ENCODE measurements at places on chromosomes 1 and 21. TPM values are rescaled to one million over a fixed set of nuclear protein-coding genes. Genes with fewer than 3 reads are reported as not detected.

DNA sequence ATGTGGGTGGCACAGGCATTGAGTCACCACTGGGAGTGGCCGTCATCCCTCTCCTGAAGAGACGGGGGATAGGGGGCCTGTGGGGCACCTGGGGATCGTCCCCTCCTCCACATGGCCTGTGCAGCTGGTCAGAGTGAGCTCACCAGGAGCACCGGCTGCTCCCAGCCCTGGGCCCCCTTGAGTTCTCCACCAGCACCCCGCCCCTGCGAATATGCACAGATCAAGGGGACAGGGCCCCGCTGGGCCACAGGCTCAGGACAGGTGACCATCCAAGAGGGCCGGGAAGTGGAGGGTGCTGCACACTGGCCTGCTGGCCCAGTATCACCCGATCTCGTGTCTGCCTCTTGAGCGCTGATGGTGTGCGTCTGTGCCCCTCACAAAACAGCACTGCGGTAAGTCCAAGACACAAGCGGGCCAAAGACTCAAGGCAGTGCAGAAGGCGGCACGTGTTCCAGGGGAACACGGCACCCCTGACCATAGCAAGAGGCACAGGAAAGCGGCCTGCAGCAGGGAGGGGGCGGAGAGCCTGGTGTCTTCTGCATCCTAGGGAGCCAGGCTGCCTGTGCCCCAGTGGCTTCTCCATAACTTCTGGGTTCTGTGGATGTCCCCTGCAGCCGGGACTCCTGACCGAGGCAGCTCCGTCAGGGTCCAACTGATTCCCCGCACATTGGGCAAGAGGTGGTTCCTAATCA is 18.1 kb upstream of the TSPEAR start:
- no peak for DNase-seq

DNA sequence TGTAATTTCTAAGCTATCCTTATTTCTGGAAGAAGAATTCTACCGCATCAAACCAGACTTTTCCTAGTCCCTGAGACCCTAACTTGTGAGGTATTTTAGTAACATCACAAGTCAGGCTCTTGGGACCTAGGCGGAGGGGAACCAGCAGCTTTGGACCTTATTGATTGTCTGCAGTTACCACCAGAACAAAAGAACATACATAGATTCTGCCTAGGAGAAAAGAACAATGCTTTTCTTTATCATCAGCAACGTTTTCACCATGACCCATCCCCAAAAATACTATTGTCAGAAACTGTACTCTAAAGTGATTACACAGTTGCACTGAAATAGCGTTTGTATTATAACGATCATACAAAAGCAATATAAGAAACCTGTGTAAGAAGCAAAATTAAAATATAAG is 860.4 kb downstream of the USP25 start:
- DNase-seq: no peak

DNA sequence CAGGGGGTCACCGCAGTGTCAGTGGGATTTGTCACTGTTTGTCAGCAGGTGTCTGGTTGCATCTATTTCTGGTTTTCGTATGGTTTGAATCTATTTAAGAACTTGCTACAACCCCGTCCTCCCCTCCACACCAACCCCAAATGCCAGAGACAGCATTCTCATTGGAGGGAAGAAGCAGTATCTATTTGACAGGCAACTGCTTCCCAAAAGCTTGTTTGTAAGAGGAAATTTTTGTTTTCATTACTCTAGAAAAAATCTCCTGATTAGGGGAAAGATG is 54.4 kb downstream of the NR5A2 start:
- no peak for DNase-seq

DNA sequence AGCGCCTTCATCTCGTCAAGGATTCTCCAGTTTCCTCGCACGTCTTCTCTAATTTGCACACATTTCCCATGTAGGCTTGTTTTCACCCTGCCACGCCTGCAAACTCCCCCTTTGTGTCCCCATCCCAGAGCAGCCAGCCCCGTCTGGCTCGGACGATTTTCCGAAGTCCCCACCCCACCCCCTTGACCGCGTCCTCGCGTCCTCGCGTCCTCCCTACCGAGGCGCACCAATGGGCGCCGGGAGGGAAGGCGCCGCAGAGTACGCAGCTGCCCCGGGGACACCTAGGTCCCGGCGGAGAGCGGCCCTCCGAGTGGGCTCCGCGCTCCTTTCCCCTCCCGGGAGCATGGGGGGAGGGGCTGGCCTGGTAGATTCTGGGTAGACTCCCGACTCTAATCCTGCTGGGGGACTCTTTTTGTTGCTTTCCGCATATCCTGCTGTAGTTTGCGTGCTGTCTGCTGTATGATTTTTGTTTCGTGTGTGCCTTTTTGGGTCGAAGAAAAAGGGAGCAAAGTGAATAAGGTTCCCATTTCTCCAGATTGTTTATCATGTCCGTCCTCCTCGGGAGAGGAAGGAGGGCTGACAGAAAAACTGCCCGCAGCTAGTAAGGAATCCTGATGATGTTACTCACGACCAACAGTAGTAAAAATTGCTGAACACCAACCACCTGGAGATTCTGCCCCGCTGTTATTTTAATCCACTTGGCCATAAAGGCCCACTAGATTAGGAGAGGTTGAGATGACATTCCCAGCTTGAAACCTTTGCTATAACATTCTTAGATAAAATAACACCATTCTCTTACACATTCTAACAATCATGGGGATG is 1.5 kb downstream of the CACHD1 start:
- DNase-seq: peak; percentile 33

DNA sequence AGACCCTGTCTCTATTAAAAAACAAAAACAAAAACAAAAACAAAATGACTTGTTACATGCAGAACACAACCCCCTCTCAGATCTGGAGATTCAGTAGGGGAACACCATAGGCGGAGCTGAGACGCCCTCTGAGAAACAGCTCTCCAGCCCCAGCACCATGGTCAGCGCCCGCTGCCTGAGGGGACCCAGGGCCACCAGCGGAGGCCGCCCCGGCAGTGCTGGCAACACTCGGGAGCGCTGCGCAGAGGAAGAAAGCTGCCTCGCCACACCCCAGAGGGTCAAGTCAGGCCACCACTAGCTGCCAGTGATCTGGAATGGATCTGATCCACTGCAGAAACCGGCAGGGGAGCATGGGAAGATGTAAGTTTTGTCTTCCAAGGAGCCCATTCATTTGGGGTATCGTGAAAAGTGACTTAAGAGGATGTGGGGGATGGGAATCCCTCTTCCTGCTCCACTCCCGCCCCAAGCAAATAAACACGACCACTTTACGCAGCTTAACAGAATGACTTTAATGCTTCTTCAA is 3.1 kb downstream of the ACTA1 start:
- DNase-seq: no peak

Gene LCE6A
- 0.23 TPM for polyA plus RNA-seq

Gene E2F2
- polyA plus RNA-seq: 0.37 TPM

Gene PHC2
- 98.7 TPM for polyA plus RNA-seq

Gene TNFRSF1B
- 0.03 TPM for polyA plus RNA-seq

Gene ANKRD35
- polyA plus RNA-seq: 0.26 TPM
